ENCODE measurements at places on chromosomes 16 and 17. TPM values are rescaled to one million over a fixed set of nuclear protein-coding genes. Genes with fewer than 3 reads are reported as not detected.

ABCC6 gene
- 2.0 TPM for total RNA-seq

TK2 gene
- total RNA-seq = 22.3 TPM

RHOT1 gene
- total RNA-seq = 48.9 TPM

- no peak for DNase-seq
Observed at GRCh38 chr16:69916462-69916861, 34.7 kb upstream of the CLEC18A start.

DNA sequence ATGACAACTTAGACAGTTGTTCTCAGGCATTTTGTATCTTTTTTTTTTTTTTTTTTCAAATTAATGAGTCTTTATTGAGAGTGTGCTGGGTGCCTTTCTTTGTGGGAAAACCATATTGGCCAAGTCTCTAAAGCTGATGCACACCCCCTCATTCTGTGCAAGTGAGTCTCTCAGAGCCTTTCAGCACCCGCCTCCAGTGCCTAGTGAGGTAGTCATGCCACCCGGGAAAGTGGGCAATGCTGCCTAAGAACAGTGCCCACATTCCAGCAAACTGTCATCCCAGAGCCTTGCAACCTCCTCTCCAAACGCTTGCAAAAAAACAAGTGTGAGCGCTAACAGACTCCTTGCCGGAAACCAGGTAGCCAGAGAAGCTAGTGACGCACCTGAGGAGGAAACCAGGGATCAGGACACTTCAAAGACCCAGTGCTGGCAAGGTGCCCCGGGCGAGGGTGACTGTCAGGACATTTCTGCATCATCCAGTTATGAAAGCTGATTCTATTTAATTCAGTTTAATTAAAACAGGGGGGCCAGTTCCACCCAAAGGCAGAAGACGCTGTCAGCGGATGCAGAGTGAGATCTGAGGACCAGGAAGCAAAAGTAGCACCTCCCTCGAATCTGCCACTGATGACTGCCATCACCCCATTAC, 34.9 kb downstream of the SMARCE1 start:
- no peak for DNase-seq

Data from left cardiac atrium (tissue), 4 donors.